ENCODE measurements at places on chromosomes 7 and 10.
A peak's percentile ranks its signal among the peaks of the same experiment; 100 is the strongest.

DNA sequence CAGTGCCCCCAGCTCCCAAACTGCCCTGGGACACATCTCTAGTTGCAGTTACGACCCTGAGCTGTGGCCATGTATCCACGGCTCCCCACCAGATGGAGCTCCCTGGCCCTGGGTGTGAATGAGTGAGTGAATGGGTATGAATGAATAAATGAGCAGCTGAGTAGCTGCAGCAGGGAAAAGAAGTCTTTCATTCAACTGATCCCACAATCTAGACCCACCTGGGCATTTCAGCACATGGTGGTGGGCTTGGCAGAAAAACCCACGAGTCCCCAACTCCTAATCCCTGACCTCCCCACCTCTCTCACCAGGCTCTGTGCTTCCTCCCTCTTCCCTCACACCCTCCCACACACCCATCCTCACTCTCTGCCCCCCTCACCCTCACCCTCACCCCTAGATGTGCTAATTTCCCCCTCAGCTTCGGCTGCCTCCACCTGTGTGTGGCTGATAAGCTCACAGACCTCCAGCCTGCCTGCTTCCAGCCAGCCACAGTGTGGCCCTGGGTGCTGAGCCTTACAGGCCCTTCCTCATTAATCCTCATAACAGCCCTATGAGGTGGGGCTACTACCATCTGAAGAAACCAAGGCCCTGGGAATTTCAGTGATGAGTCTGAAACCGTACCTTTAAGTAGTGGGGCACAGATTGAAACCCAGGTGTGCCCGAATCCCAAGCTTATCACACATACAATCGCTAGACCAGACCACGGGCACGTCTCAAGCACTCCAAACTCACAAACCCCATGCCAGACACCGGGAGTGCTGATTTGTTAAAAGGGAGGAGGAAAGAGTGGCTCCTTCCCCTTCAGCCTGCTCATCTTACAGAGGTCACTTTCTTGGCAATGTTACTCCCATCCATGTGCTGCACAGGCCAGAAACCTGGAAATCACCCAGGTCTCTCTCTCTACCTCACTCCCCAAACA lies 2.2 kb upstream of the ATP6V1F start:
- DNase-seq = no peak

- DNase-seq = no peak
These were observed 68.3 kb downstream of the PWWP2B start for GRCh38 chr10:132465193-132465888.

- no peak for DNase-seq
These were observed 13.9 kb downstream of the TRIM8 start for GRCh38 chr10:102657984-102658724.

DNA sequence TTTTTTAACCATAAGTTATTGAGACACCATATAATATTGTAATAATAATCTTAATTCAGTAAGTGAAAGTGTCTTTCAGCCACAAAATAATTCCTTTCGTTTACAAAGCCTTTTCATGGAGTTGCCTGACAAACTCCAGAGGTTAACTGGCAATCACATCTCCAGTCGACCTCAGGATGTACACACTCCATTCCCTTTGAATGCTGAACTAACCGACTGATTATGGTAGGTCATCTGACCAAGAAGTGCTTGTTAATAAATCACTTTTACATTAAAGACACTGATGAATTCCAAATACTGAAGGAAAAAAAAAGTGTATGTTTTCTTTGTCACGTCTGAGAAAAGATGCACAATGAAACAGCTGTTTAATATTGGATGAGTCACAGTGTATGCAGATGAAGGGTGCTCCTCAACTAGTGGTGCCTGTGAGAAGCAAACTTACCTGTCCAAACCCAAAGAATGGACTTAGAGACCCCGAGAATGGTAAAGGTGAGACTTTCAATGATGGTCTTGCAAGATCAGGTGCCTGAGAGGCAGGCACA lies 348.1 kb upstream of the VWC2 start:
- no peak for DNase-seq

DNA sequence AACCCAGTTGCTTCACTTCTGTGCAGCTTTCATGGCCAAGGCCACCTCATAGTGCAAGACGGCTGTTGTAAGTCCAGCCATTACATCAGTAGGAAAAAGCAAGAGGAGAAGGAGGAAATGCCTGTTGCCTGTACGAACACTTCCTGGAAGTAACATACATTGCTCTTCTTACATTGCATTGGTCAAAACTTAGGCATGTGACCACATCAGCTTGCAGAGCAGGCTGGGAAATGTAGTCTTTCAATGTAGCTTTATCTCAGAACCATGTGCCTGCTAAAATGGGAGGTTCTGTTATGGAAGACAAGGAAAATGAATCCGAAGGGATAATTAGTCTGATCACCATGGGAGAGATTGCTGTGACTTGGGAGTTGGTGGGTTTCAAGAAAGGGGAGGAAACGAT lies 4.3 kb downstream of the SLC29A3 start:
- DNase-seq = peak; percentile 19

GRCh38 chr10:81876253-81877077 lies 1.5 kb downstream of the NRG3 start:
- no peak for DNase-seq

GRCh38 chr10:78975926-78976325 lies 92.8 kb upstream of the ZMIZ1 start:
- no peak for DNase-seq

DNA sequence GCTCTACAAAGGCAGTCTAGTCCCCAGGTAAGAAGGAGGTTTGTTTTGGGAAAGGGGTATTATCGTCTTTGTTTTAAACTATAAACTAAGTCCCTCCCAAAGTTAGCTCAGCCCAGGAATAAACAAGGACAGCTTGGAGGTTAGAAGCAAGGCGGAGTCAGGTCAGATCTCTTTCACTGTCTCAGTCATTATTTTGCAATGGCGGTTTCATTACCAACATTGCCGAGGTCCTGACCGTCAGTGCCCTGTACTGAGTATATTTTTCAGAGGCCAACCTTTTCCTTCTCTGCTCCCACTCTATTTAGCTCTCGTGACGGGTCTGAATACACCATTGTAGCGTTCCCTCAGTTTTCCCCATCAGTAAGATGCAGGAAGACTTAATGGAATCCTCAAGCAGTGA lies 184.5 kb downstream of the PRKCQ start:
- DNase-seq = no peak

- DNase-seq = no peak
These were observed 75.1 kb downstream of the GRK5 start for GRCh38 chr10:119282446-119282845.

DNA sequence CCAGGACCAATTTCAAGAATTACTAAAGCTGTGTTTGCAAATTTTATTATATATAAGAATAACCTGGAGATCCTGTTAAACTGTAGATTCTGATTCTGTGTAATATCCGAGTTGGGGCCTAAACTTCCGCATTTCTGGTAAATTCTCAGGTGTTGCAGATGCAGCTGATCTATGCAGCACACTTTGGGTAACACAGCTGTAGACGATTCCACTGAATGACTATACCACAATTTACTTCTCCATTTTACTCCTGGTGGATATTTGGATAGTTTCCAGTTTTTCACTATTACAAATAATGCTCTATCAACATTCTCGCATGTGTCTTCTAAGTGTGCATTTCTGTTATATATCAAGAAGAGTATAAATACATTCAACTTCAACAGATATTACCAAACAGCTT lies 7.5 kb downstream of the GDI2 start:
- no peak for DNase-seq

GRCh38 chr7:29764227-29764626 lies 42.1 kb upstream of the WIPF3 start:
- DNase-seq = no peak

DNA sequence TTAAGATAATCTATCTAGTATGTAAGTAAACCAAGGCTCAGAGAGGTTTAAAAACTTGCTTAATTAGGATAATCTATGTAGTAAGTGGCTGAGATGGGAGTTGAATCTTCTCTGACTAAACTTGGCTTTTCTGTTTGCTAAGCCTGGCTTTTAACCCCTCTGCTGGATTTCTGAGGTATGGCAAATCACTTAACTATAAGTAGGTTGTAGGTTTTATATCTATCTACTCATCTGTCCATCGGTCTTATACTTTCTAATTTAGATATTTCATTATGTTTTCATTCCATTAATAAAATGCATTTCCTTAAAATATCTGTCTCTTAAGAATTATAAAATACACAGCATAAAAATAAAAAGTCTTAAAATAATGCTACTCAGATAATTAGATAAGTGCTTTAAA lies 59.4 kb downstream of the ST7 start:
- peak; percentile 21 for DNase-seq

GRCh38 chr10:26950934-26951333 lies 90.2 kb upstream of the ABI1 start:
- DNase-seq = no peak

DNA sequence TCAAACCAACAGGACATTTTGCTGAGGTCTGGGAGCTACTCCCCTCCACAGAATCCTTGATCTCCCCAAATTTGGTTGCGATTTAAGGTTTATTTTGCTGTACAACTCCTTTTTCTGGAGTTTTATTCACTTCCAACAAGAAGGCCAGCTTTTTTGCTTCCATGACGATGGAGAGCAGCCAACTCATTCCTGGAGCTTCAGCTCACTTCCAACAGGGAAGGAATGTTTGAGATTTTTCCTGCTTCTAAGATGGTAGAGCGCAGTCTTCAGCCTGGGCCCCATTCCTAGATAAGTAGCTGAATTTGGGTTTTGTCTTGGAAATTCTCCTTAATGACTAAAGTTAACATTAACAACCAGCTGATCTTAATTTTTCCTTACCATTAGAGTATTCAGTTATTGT lies 30.9 kb upstream of the CREB3L2 start:
- DNase-seq = no peak

DNA sequence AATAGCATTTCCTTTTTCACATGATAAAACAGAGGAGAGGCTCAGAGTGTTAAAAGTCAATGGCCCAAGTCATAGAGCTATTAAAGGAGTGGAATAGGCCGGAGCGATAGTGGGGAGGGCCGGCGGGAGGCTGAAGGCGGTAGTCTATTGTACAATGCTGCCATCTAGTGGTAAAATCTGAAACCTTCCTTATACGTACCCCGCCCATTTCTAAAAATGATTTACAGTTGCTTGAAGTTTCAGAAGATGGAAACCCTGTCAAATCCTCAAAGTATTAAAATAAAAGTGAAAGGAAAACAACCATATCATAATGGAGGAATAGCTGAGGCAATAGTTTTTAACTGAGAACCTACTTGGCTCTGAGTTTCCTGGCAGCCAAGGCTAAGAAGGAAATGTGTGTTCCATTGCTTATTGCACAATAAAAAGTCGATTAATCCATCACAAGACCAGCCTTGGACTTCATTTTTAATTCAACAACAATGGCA lies 209.1 kb downstream of the CCSER2 start:
- DNase-seq = peak; percentile 31

GRCh38 chr10:11294831-11295450 lies 277.3 kb downstream of the CELF2 start:
- no peak for DNase-seq
